ENCODE measurements at places on chromosomes 4 and X. TPM values are rescaled to one million over a fixed set of nuclear protein-coding genes. Genes with fewer than 3 reads are reported as not detected.

Gene PPEF2
- 12.3 TPM for total RNA-seq

Gene TRIM60
- not detected for total RNA-seq

Gene SLC10A7
- 28.3 TPM for total RNA-seq

Gene GPR34
- 4.3 TPM for total RNA-seq

Gene GAGE12E
- not detected for total RNA-seq

Gene PABPC5
- 8.4 TPM for total RNA-seq

Measured in camera-type eye (tissue), 1 donor.